A549 treated with CpdA at 1 μM for 4 hours (cell line): ENCODE measurements at places on chromosomes 12 and 14. TPM values are rescaled to one million over a fixed set of nuclear protein-coding genes. Genes with fewer than 3 reads are reported as not detected.

ALG10B gene
- 4.3 to 6.8 TPM (median 4.7 TPM) in 5 replicates for total RNA-seq

ANO4 gene
- 0.03 to 0.15 TPM (median 0.05 TPM) in 3 of 5 replicates, not detected in the others for total RNA-seq

LYZ gene
- total RNA-seq: 0.11 to 0.64 TPM (median 0.35 TPM) in 3 of 5 replicates, not detected in the others

POTEM gene
- not detected in 5 replicates for total RNA-seq

HHIPL1 gene
- total RNA-seq: 0.19 to 0.25 TPM (median 0.22 TPM) in 5 replicates

PKP2 gene
- 2.1 to 3.1 TPM (median 2.5 TPM) in 5 replicates for total RNA-seq

EIF2S3B gene
- total RNA-seq: 0.45 to 1.2 TPM (median 0.67 TPM) in 5 replicates

NDRG2 gene
- 2.5 to 3.5 TPM (median 3.1 TPM) in 5 replicates for total RNA-seq

OTUB2 gene
- total RNA-seq: 4.3 to 6.5 TPM (median 4.7 TPM) in 5 replicates

NAV3 gene
- total RNA-seq: 15.2 to 26.4 TPM (median 17.9 TPM) in 5 replicates

KLRC1 gene
- total RNA-seq: 0.06 TPM in 1 of 5 replicates, not detected in the others

OSBPL8 gene
- 11.0 to 21.1 TPM (median 17.5 TPM) in 5 replicates for total RNA-seq

TMPRSS12 gene
- total RNA-seq: not detected in 5 replicates

REM2 gene
- 0.26 to 0.38 TPM (median 0.33 TPM) in 5 replicates for total RNA-seq

EMP1 gene
- total RNA-seq: 66.7 to 87.9 TPM (median 82.5 TPM) in 5 replicates

PDE6H gene
- total RNA-seq: not detected in 5 replicates

KRT8 gene
- total RNA-seq: 2,787 to 3,378 TPM (median 3,286 TPM) in 5 replicates

PTGER2 gene
- total RNA-seq: 1.3 to 1.6 TPM (median 1.5 TPM) in 5 replicates

RILPL2 gene
- total RNA-seq: 1.5 to 1.7 TPM (median 1.7 TPM) in 5 replicates

SOX5 gene
- not detected in 5 replicates for total RNA-seq

C12orf50 gene
- total RNA-seq: 0.05 to 0.19 TPM (median 0.13 TPM) in 3 of 5 replicates, not detected in the others

KRT3 gene
- 0.03 to 0.10 TPM in 2 of 5 replicates, not detected in the others for total RNA-seq

ASCL1 gene
- 0.05 to 0.08 TPM in 2 of 5 replicates, not detected in the others for total RNA-seq

SERPINA3 gene
- total RNA-seq: 5.4 to 7.6 TPM (median 5.7 TPM) in 5 replicates

SNRPF gene
- 115 to 156 TPM (median 126 TPM) in 5 replicates for total RNA-seq

TMEM30B gene
- 0.05 to 0.17 TPM (median 0.13 TPM) in 5 replicates for total RNA-seq

SERPINA9 gene
- 0.03 TPM in 1 of 5 replicates, not detected in the others for total RNA-seq

NEUROD4 gene
- not detected in 5 replicates for total RNA-seq

GUCY2C gene
- 0.01 TPM in 1 of 5 replicates, not detected in the others for total RNA-seq

SMCO2 gene
- total RNA-seq: 0.13 to 0.50 TPM (median 0.24 TPM) in 5 replicates

TMEM52B gene
- total RNA-seq: 0.05 to 0.47 TPM (median 0.23 TPM) in 4 of 5 replicates, not detected in the other
